ENCODE measurements at places on chromosomes 6 and 20.

- peak; percentile 7 for DNase-seq
Observed at GRCh38 chr20:52494244-52494643, 302.7 kb upstream of the ZFP64 start.

GRCh38 chr6:27582928-27583725 lies 110.2 kb upstream of the ZNF184 start:
- no peak for DNase-seq

- DNase-seq: no peak
Observed at GRCh38 chr6:44056392-44057237, 70.6 kb downstream of the MRPL14 start.

GRCh38 chr20:1908191-1908590 lies 13.0 kb downstream of the SIRPA start:
- no peak for DNase-seq

DNA sequence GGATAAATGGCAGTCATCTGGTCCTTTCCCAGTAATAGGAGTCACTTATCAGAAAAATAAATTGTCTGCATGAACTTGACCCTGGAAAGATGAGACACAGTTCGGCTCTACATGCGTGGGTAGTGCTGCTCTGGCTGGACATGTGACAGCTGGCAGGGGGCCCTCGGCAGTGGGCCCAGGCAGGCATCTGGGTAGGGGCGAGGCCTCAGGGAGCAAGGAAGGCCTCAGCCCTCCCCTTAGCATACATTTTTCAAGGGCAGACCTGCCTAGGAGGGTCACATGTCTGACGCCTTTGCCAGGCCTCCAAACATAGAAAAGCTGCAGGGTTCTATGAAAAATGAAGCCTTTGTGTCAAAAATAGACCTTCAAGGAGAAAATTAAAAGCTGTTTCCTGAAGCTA lies 12.8 kb upstream of the ILRUN start:
- no peak for DNase-seq

All from stimulated activated CD8-positive, alpha-beta memory T cell treated with anti-CD3 and anti-CD28 coated beads, Interleukin-7, amount 100 ng/mL, for 1 hour (primary cell).